ENCODE measurements at places on chromosomes 12 and 14. TPM values are rescaled to one million over a fixed set of nuclear protein-coding genes. Genes with fewer than 3 reads are reported as not detected.

Gene NUMB
- 33.8 TPM for total RNA-seq

DNA sequence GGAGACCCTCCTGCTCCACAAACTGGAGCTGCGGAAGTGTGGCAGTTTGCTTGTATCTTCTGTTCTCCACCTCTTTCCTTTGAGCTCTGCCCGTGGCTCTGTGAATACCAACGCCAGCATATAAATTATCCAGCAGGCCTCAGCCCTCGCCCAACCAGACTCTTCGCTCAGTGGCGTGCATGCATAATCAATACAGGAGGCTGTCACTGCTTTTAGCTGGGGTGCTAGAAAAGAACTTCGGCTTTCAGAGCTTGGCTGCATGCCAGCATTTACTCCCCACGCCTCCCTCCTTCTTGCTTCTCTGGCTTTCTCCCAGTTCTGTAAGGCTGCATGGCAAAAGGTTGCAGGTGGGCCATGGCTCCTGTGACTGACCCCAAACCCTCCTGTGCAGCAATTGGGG, 26.9 kb downstream of the NRXN3 start:
- H3K36me3 ChIP-seq = no peaks in the 10 kb centered on the region
- no peaks in the 10 kb centered on the region for H3K4me1 ChIP-seq
- no peak overlapping the region for H3K4me3 ChIP-seq
- DNase-seq = no peak

GRCh38 chr12:14841761-14842160, 1.6 kb downstream of the ART4 start:
- no peaks in the 10 kb centered on the region for H3K4me1 ChIP-seq
- H3K4me3 ChIP-seq = peak overlapping the region; percentile 64
- H3K36me3 ChIP-seq = no peaks in the 10 kb centered on the region
- peak overlapping the region; percentile 94 for H3K27ac ChIP-seq
- H3K27me3 ChIP-seq = no peaks in the 10 kb centered on the region

DNA sequence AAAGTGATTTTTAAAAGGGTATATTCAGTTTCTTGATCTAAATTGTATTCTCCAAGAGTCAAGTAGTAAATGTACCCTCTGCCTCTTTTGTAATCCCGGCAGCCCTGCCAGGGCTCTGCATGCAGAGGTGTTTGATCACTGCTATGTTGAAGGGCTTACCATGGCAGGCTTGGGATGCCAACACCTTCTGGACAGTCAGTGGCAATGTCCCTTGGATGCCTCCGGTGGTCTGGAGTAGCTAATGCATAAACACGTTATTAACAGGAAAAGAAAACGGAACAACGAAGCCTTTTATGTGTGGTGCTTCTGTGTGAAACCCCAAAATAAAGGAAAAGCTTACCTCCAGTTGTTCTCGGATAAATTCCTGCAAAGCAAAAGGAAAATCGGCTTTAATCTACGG, 19.9 kb downstream of the EIF2B2 start:
- DNase-seq = no peak
- no peaks in the 10 kb centered on the region for H3K36me3 ChIP-seq
- no peak overlapping the region for H3K27ac ChIP-seq
- H3K4me1 ChIP-seq = no peaks in the 10 kb centered on the region
- no peaks in the 10 kb centered on the region for H3K27me3 ChIP-seq

DNA sequence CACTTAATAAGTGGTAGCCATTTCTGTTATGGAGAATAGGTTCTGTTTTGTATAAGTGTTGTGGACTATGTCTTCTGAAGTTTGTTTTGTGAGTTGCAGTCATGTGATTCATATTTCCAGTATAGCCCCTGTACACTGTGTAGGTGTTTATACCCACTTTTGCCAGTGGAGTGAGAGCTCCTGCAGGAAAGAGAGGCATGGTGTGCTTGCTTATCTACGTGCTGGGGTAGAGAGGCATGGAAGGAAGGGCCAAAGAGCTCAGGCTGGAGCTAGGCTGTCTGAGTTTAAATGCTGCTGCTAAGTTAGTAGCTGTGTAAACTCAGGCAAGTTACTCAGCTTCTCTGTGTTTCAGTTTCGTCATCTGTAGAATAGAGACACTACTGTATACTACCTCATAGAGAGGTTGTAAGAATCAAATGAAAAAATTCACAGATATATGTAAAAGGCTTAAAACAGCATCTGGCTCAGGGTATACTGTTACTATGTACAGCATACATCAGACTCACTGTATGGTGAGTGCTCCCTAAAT, 88.2 kb upstream of the SLC38A2 start:
- no peaks in the 10 kb centered on the region for H3K36me3 ChIP-seq
- H3K4me3 ChIP-seq = no peak overlapping the region
- H3K27me3 ChIP-seq = no peaks in the 10 kb centered on the region
- DNase-seq = no peak

GRCh38 chr14:50344116-50344775, 32.1 kb downstream of the DMAC2L start:
- no peaks in the 10 kb centered on the region for H3K36me3 ChIP-seq
- H3K27me3 ChIP-seq = no peaks in the 10 kb centered on the region
- no peak overlapping the region for H3K4me3 ChIP-seq
- no peak for DNase-seq
- H3K4me1 ChIP-seq = no peaks in the 10 kb centered on the region

- H3K27me3 ChIP-seq = peaks cover 22% of the 10 kb centered on the region
- H3K4me3 ChIP-seq = no peak overlapping the region
- no peak overlapping the region for H3K27ac ChIP-seq
- no peak for DNase-seq
- H3K4me1 ChIP-seq = peaks cover 12% of the 10 kb centered on the region
- H3K36me3 ChIP-seq = no peaks in the 10 kb centered on the region
Observed at GRCh38 chr12:125186471-125187147, 121.4 kb downstream of the AACS start.
